ENCODE measurements at places on chromosomes 1 and 21.

DNA sequence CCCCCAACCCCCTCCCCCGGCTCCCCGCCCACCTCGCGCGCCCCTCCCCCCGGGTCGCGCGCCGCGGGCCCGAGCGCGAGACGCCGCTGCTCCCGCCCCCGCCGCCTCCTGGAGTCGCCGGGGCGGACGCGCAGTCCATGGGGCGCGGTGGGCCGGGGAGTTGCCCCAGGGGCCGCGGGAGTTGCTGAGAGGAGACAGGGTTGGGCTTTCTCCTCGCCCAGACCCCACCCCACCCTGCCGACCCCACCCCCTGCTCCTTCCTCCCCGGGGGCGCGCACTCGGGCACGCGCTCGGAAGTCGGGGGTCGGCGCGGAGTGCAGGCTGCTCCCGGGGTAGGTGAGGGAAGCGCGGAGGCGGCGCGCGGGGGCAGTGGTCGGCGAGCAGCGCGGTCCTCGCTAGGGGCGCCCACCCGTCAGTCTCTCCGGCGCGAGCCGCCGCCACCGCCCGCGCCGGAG is at the start of gene LAMC1:
Gene LAMC1 (plus strand): TSS at position 275 of the 455 bp plus-strand sequence. CDS start 297 bp downstream, outside the sequence.
- no peak for DNase-seq

- no peak for DNase-seq
Observed at GRCh38 chr1:38962113-38962512, 20.5 kb upstream of the RHBDL2 start.

GRCh38 chr1:36530791-36531190 is 48.1 kb upstream of the CSF3R start:
- no peak for DNase-seq

GRCh38 chr21:45482899-45483821 is 59.1 kb downstream of the SLC19A1 start:
- no peak for DNase-seq

DNA sequence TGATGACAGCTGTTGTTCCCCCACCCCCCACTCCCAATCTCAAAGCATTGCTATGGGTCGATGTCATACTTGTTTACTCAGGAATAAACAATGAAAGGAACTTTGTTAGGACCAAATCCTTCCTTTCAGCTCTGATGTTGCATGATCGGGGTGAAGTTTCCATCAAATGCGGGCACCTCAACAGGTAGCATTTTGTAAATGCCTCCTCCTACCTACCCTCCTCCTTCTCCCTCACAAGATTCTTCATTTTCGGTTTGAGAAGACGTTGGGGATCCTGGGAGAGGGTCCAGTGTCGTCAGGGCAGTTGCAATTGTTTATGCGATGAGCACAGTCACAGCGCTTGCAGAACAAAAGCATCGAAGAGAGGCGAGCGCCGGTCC is 758 bp upstream of the HUNK start:
- no peak for DNase-seq

DNA sequence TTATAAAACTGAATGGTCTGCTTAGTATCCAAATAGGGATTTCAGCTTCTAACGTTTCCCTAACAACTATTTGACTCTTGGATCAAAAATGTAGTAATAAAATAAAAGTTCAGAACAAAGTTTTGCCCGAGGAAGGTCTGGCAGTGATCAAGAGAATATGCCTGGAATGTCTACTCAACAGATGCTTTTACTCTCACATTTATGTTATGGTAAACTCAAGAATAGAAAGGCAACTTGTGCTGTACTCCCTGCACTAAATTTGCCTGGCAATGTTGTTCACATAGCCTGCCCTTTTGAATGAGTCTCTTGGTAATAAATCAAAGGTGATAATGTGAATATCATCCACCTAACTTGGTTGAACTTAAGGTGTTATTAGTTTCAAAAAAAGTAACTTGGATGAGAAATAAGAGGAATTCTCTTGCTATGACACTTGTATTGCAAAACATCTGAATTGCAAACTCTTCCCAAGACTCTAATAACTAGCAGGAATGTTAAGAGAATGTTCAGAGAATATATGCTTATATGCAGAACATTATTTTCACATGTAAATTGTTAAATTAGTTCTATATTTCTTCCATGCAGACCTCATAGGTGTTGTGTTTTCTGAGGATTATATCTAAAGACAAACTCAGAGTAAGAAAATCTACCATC is 215.8 kb downstream of the COL24A1 start:
- no peak for DNase-seq

DNA sequence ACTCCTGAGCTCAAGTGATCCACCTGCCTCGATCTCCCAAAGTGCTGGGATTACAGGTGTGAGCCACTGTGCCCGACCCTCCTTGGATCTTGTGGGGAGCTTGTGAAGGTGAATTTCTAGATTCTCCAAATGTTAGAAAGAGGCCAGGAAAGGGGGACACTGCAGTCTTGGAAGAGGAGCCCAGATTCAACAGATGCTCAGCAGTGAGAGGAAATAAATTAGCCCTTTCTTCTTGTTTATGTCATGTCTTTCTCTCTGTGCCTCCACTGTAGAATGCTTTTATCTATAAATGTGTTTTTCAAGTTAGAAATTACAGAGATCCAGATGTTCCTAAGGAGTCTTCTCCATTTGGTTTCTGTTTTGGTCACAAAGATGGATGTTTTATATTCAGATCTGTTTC is 346.6 kb upstream of the KAZN start:
- DNase-seq, result no peak

DNA sequence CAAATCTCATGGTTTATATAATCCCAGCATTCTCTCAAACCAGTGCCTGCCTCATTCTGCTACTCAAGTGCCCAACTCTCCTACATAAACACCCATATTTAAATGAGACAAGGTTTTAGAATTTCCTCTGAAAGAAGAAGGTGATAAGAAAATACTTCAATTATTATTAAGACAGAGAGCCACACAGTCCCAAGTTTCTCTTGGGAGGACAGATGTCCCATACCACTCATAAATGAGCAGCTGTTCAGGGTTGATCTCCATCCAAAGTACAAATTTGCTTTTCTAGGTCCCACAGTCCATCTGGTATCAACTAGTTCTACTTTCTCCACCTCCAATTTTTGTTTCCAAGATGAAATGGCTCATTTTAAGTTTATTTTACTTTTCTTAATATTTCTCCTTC is 11.3 kb downstream of the DCAF8 start:
- DNase-seq, result no peak

- no peak for DNase-seq
Observed at GRCh38 chr1:83996621-83997020, 2.3 kb downstream of the TTLL7 start.

- DNase-seq, result no peak
Observed at GRCh38 chr1:112727716-112728115, 12.6 kb upstream of the PPM1J start.

DNA sequence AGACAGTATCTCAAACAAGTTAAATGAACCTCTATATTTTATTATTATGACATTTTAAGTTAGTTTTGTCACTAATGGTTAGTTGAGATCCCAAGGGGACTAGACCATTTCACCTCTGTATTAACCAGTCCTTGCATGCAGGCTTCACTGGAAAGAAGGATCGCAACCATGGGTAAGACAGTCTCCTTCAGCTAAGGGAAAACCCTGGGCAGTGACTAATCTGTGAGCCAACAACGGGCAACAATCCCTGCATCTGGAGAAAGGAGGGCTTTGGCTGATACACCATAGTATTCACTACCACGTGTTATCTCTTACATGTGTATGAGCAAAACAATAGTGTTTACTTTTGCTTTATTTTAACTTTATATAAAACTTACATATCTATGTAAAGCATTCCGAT is 708.8 kb upstream of the CHRM3 start:
- no peak for DNase-seq

- DNase-seq, result no peak
Observed at GRCh38 chr1:181369416-181369815, 113.9 kb upstream of the CACNA1E start.

DNA sequence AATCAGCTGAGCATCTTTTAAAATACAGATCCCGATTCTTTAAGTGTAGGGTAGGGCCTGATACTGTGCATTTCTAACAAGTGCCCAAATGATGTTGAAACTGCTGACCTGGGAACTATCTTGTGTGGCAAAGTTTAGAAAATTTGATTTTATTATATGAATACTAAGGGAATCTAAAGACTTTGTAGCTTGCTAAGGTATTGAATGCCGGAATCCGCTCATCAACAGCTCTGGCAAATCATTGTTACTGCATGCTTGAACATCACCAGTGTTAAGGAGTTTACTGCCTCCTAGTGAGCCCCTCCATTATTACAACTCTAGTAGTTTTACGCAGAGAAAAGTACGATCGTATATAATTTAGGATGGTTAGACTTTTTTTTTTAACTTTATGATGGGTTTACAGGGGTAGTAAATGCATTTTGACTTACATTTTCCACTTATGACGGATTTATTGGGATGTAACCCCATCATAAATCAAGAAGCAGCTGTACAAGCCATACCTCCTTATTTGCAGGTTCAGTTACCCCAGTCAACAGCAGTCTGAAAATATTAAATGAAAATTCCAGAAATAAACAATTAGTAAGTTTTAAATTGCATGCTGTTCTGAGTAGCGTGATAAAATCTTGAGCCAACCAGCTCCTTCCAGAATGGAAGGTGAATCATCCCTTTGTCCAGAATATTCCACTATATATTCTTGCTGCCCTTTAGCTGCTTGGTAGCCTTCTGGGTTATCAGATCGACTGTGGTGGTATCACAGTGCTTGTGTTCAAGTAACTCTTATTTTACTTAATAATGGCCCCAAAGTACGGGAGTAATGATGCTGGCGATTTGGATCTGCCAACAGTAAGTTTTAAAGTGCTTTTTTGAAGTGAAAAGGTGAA is 892 bp downstream of the TYW3 start:
- no peak for DNase-seq

DNA sequence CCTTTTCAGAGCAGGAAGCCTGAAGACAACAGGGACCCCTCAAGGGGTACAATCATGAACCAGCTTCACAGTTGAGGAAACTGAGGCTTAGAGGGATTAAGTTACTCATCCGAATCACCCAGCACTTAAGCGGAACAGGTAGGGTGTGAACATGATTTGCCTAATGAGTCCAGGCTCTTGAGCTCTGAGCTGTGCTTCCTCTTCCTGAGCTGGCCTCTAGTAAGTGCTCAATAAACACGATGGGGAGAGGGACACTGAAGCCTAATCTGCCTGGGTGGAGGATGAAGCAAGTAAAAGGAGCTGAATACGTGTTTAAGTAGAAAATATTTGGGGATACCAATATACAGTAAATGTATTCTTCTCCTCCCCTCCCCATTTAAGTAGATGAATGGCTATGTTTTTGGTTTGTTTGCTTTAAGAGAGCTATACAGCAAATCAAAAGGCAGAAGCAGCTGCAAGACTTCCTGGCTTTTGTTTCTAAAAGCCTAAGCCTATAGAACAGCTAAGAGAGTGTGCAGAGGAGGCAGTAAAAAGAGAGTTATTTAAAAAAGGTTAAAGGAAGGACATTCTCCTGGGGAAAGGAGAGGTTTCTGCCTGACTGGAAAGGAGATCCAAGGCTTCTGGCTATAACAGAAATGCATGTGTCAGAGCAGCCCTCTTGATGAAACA is 20.5 kb downstream of the STPG1 start:
- no peak for DNase-seq

DNA sequence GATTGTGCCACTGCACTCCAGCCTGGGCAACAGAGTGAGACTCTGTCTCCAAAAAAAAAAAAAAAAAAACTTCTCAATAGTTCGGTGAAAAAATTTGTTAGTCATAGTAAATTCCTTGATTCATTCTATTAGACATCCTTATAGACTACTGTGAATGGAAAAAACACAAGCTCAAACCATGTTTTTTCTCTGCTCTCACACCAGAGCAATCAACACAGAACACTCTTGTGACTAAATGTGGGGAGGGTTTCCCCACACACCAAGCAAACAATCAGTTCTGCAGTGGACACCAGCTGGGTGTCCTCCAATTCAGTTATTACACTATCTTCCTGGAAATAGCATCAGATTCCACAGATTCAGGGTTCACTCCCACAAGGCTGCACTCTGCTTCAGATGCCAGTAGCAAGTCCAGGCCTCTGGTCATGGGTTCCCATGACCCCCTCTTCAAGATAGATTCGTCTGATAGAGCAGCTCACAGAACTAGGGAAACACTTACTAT is 69.1 kb upstream of the TEKT2 start:
- DNase-seq, result no peak

DNA sequence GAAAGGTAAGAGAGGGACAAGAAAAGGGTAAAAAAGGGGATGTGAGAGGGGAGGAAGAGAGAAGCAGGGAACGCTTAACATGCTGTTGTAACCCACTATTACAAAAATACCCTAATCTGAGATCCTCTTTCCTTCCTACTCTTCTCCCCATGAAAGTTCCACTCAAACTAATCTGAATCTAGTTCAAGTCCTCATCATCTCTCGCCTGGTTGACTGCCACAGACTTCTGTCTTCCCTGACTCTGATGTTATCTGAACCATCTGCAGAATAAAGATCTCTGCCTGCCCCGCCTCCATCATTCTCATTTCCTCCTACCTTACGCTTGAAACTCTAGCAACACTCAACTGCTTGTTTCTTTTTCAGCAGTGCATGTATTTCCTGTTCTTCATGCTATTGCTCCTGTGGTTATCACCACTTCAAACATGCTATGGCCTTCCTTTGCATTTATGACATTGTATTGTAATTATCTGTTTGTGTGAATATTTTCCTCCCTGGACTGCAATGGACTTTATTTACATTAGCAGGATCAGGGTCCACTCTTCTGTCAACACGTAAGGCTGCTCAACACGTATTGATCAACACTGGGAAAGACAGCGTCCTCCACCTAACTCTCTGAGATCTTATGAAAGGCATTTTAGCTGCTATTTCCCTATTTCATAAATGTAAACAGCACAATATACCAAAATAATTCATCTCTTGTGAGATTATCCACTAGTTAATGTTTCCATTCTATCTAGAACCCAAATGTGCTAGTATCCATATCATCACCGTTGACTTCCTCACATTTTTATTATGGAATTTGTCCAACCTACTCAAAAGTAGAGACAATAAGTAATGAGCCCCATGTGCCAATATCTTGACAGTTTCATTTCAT is 215.5 kb upstream of the USP25 start:
- no peak for DNase-seq

DNA sequence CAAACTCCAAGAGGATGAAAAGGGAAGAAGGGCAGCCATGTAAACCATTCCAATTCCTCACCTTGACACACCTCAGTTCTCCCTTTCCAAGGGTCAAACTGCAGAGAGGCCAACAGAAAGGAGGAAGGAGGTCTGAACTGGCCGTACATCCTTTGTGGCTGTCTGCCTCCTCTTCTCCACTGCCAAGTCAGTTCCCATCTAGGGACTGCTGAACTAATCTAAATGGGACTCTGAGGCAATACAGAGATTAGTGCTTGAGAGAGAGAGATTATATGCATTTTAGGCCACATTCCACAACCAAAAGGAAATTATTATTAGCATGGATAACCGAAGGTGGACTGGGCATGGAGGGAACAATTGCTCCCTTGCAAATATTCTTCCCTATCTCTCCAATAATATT is 2.7 kb downstream of the ARHGEF11 start:
- DNase-seq, result no peak

- DNase-seq, result no peak
Observed at GRCh38 chr1:40612345-40612831, 53.1 kb downstream of the RIMS3 start.

Data from activated CD8-positive, alpha-beta memory T cell treated with anti-CD3 and anti-CD28 coated beads for 48 hours (primary cell).